CD4-positive, alpha-beta memory T cell (primary cell): ENCODE measurements at places on chromosomes 2 and 18.

- DNase-seq, result no peak
These were observed 6.1 kb downstream of the C2orf76 start for GRCh38 chr2:119360423-119360966.

GRCh38 chr18:73945130-73945792 lies 202.4 kb downstream of the FBXO15 start:
- DNase-seq, result no peak

GRCh38 chr2:85853499-85854165 lies 35.2 kb downstream of the ST3GAL5 start:
- DNase-seq, result peak; percentile 74

GRCh38 chr18:37242826-37243560 lies 322.6 kb downstream of the CELF4 start:
- no peak for DNase-seq

DNA sequence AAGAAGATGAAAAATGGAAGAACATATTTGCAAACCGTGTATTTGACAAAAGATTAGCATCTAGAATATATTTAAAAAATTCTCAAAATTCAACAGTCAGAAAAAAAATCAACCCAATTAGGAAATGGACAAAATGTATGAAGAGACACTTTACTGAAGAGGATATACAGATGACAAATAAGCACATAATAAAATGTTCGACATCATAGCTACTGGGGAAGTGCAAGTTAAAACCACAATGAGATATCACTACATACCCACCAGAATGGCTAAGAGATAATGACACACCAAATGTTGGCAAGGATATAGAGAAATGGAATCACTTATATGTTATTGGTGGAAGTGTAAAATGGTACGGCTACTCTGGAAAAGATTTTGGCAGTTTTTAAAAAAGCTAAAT lies 11.7 kb upstream of the NUP35 start:
- DNase-seq, result no peak

DNA sequence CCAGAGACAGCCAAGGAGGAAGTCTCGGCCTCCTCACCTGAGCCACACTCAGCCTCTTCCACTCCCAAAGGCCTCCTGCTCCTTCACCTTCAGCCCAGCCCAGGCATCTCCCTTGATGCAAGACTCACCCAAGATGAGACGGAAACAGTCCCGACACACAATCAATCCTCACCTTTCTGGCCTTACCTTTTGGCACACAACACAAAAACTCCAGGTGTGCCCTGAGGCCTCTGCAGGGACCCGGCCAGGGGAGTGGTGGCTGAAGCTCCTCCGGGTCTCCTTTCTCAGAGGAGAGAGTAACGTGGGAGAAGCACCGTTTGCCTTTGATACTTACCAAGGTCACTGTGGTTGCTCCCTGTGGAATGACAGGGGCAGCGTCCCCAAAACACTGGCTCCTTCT lies 23.8 kb upstream of the EFHD1 start:
- no peak for DNase-seq

DNA sequence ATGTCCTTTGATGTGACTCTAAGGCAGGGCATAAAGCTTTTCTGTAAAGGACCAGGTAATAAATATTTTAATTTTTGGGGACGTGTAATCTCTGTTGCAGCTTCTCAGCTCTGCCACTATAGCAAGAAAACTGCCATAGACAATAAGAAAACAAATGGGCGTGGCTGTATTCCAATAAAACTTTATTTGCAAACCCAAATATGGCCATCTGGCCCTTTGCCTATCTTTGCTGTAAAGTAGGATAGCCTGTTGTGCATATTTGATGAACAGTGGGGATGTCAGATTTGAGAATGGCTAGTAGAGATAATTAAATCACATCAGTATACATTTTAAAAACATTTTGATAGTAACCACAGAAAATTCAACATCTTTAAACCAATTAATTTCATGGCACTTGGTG lies 95.6 kb upstream of the NOSTRIN start:
- DNase-seq, result no peak

DNA sequence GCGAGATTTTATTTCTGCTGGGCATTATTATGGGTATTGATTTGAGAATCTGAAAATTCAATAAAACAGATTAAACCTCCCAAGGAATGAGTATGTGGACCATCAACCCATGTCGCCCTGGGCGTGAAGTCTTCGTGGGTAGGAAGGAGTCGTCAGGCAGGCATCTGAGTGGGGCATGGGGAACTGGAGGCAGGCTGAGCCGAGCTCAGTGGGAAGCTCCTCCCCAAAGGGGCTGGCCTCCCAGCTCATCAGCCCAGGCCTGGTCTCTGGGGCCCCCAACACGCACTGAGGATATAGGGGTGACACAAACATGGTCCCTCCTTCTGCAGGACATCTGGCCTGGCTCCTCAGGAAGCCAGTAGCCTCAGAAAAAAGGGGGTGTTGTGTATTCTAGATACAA lies 265.2 kb downstream of the TFCP2L1 start:
- DNase-seq, result no peak

DNA sequence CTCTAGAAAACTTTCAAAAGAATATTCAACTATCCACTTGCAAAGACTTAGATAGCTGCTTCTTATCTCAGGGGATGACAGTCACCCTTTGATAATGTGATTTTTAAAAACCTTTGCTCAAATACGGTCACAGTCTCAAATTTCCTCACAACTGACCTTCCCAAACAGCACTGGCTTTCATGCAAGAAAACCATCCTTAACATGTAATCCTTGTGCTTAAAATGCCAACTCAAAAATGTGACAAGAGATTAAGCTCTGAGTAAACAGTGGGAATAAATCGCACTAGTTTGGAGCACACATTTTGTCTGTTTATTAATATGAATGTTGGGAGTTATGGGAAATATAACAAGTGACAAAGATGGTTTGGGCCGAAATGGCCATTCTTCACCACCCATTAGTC lies 87.5 kb upstream of the CCBE1 start:
- DNase-seq, result no peak

DNA sequence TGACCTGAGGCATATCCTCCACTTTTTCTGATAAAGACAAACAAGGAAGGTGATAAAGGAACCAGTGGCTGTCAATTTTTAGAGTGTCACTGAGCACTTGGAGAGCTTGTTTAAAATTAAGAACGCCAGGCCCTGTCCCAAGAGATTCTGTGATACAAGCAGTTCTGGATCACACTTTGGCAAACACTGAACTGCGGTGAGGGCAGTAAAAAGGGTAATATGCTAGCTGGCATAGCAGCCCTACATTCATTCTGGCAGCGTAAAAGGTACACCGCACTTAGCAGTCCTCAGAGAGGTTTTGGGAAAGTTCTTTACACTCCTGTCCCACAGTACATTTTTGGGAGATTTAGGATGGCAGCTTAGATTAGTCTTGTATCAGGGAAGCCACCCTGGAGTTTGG lies 101.3 kb upstream of the CCDC150 start:
- DNase-seq, result no peak

DNA sequence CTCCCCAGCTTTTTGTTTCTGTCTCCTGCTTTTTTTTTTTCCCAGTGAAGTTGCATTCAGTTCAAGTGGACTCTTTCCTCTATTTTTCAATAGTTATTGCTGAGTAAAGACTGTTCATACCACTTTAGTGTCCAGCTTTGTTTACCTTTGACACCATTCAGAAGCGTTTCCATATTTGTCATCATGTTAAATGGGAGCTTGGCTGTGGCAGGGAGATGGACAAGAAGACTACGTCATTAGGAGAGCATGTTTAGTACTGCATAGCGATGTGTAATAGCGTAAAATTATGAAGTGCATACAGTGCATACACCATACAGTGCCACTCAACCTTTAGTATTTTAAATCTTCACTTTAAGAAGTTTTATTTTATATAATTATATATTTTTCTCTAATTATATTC lies 655.9 kb downstream of the DCC start:
- no peak for DNase-seq

GRCh38 chr2:54143780-54144179 lies 28.4 kb downstream of the ACYP2 start:
- DNase-seq, result no peak

DNA sequence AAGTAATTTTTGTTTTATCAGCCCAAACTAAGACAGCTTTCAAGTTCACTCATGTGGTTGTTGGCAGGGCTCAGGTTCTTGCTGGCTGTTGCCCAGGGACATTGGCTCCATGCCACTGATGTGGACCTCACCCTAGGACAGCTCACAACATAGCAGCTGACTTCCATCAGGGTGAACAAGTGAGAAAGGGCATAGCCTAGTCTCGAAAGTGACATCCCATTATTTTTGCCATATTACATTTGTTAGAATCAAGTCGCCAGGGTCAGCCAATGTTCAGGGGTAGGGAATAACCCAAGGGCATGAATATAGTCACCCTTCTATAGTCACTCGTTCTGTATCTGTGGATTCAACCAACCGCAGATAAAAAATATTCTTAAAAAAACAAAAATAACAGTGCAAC lies 10.7 kb upstream of the CWC22 start:
- DNase-seq, result no peak

- no peak for DNase-seq
These were observed 378.6 kb downstream of the MEIS1 start for GRCh38 chr2:66813525-66813924.

- no peak for DNase-seq
These were observed 132.7 kb upstream of the NDUFV2 start for GRCh38 chr18:8969639-8970390.

GRCh38 chr2:15178946-15179345 lies 382.2 kb downstream of the NBAS start:
- DNase-seq, result peak; percentile 7

- peak; percentile 90 for DNase-seq
These were observed at the start of gene SP140 for GRCh38 chr2:230225486-230225885. Gene SP140 (plus strand): TSS chr2:230225736. CDS start chr2:230225845, 109 bp downstream.

GRCh38 chr2:180728928-180729559 lies 251.4 kb upstream of the UBE2E3 start:
- DNase-seq, result no peak

GRCh38 chr2:198973181-198973580 lies 484.6 kb downstream of the SATB2 start:
- no peak for DNase-seq

DNA sequence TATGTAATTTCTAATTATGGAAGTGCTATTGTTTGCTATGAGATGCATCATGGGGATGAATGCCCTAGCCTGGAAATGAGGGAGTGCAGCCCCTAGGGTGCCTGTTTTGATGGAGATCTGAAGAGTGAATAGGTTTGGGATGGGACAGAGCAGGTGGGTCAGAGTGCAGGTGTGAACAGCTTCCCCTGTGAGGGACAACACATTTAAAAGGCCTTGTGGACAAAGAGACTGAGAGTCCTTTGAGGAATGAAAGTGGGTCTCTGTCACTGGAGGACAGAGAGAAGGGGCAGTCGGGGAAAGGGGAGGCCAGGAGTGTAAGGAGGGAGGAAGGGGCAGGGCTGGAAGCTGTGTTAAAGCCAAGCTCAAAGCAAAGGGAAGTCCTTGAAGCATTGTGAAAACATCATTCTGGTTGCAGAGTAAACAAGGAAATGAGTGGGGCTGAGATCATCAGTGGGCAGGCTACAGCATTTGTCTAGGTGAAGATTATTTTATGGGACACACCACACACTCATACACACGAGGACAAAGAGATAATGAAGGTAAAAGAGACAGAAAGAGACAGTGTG lies 877.6 kb downstream of the SLC4A3 start:
- no peak for DNase-seq

GRCh38 chr2:151161821-151162551 lies 99.7 kb downstream of the RBM43 start:
- no peak for DNase-seq

DNA sequence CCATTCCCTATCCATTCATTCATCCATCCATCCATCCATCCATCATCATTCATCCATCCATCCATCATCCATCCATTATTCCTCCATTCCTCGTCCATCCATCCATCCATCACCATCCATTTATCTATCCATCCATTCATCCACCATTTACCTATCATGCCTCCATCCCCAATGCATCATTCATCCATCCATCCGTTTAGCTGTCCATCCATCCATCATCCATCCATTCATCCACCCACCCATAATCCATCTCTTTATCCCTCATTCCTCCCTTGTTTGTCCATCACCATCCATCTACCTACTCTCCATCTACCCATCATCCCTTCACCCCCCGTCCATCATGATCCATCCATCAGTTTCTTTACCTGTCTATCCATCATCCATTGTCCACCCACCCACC lies 13.6 kb downstream of the NFATC1 start:
- DNase-seq, result no peak

- DNase-seq, result no peak
These were observed 553.8 kb downstream of the EPHA4 start for GRCh38 chr2:221018262-221018661.

GRCh38 chr18:32684096-32684495 lies 88.7 kb downstream of the KLHL14 start:
- no peak for DNase-seq

- DNase-seq, result no peak
These were observed 1.9 kb downstream of the CDH20 start for GRCh38 chr18:61334951-61335683.

DNA sequence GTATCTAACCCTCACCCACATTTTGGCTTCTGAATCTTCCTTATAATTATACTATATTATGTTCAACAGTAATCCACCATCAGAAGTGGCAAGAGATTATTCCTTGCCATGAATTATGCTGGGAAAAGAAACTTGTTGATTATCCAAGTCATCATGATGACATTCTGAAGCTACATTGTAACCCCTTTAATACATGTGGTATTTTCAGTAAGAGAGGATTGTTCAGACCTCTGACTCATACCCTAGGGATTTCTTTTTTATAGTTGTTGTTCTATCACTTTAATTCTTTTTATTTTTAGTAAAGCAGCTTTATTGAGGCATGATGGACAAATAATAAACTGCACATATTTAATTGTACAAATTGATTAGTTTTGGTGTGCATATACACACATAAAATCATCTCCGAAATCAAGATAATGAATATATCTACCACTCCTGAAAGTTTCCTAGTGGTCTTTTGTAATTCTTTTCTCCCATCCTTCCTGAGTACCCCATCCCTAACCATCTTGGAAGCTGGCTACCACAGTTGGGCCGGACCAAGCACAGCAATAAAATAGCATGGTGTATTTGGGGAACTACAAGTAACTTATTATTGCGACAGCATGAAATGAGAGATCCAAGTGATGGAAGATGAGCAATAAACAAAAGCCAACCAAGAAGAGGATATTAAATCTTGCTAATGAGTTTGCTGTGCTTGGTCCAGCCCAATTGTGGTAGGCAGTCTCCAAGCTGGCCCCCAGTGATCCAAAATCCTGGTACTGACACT lies 159.9 kb downstream of the BARD1 start:
- DNase-seq, result no peak

GRCh38 chr2:29787473-29788465 lies 133.6 kb downstream of the ALK start:
- no peak for DNase-seq

GRCh38 chr2:168137510-168138180 lies 109.8 kb downstream of the STK39 start:
- DNase-seq, result no peak
